Aortic smooth muscle cell (primary cell): ENCODE measurements at places on chromosomes 16 and 17. TPM values are rescaled to one million over a fixed set of nuclear protein-coding genes. Genes with fewer than 3 reads are reported as not detected.

Gene EVI2A
- 6.6 and 9.9 TPM in 2 replicates for total RNA-seq

Gene KSR1
- 16.4 and 21.8 TPM in 2 replicates for total RNA-seq

Gene SPNS3
- total RNA-seq, result 0.06 TPM in 1 of 2 replicates, not detected in the other

Gene DPEP3
- not detected in 2 replicates for total RNA-seq

Gene NATD1
- total RNA-seq, result 1.6 and 3.1 TPM in 2 replicates

Gene LUC7L3
- 26.4 and 28.7 TPM in 2 replicates for total RNA-seq

Gene CFAP119
- 2.7 and 2.9 TPM in 2 replicates for total RNA-seq
